ENCODE measurements at places on chromosomes 3 and 15.

DNA sequence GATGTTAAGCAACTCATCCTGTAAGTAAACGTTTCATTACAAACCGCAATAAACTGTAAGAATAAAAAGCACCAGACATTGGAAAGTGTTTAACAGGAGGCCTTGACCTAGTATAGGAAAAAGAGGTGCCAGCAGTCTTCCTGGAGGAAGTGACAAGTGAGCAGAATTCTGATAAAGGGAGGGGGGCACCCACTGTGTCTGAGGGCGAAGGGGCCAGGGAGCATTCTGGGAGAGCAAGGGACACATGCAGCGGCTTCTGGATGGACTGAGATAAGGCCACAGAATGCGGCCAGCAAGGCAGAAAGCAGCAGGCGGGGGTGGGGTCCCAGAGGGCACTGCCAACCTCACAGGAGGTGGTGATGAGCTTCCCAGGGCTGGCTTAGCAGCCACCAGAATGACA is 80.2 kb downstream of the MTHFS start:
- DNase-seq: no peak

- DNase-seq: peak; percentile 77
Measured at GRCh38 chr3:21979706-21980105, 228.7 kb upstream of the ZNF385D start.

DNA sequence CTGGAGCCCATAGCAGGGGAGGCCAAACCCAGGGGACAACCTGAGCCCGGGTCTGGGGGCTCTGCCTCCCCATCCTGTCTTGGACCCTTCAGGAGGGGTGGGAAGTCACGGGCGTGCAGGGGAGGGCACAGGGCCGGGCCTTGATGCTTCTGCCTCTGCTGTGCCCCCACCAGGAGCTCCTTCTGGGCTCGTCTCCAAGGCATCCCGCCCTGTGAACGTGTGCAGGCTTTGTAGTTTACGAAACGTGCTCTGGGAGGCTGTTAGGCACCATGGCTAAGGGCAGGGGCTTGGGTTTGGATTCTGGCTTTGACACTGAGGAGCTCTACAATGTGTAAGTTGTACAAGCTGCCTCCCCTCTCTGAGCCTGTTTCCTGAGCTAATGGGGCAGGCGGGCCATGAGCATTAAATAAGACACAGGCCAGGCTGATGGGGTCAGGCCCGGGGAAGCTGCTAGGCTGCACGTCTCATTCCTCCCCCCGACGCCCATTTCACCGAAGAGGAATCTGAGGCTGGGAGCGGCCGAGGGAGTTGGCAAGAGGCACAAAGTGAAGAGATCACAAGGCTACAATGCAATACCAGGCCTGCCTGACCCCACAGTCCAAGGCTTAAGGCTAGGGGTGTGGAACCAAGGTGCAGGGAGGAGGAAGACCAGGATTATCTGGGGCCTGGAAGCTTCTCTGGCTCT is 19.6 kb downstream of the PLXND1 start:
- no peak for DNase-seq

DNA sequence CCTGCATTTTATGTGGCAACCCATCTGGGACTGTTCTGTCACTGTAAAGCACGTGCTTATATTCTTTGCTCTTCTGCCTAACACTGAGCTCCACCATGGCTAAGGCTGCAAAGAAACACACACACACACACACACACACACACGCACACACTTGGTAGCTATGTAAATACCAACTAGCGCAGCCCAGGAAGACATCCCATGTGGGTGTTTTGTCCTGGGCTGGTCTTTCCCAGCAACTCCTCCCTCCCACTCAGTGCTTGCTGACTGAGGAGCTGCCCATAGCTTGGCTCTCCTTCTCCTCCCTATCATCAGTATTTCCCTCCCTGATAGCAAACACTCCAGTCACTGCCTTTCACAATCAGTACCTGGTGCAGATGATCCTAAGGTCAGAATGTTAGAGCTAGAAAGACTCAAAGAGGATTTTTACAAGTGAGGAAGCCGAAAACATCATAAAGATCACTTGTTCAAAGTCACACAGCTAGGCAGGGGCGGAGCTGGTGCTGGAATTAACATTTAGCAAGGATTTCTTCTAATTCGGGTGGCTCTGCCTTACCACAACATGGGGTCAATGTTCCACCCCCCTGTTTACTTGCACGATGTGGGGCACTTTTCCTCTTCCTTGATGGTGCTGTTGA is 377.1 kb upstream of the TBL1XR1 start:
- DNase-seq: peak; percentile 57

DNA sequence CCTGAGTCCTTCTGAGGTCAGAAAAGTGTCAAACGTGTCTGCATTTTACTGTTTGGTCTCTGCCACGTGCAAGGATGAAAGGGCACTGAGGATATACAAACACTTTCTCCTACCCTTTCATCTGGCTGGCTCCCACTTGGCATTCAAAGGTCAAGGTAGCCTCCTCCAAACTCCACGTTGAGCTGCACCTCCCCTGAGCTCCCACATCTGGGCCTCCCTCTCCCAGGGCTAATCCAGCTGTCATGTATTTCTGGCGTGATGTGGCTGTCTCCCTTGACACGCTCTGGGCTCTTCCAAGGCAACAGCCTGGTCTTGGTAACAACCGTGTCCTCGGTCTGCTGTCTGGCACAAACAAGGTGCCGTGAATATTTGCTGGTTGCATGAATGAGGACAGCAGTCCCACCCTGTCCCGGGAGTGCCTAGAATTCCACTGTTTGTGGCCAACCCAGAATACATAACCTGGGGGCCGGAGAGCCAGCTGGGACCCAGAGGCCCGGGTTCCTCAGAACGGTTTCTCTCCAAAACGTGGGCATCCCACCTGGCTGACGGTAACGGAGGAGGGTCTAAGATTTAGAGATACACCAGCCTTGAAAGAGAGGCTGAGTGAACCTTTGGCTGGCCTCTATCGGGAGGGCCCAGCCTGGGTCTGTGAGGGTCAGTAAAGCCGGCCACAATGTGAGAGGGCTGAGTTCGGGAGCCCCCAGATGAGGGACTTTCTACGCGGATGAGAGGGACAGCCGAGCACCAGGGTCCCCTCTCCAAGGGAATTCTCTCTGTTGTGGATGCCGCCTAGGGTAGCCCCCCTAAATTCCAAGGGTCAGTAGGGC is 767 bp downstream of the GLT8D1 start:
- DNase-seq: peak; percentile 45

GRCh38 chr15:45670511-45670910 is 35.7 kb downstream of the SQOR start:
- no peak for DNase-seq

GRCh38 chr3:68699541-68699940 is 232.8 kb downstream of the TAFA4 start:
- DNase-seq: no peak

DNA sequence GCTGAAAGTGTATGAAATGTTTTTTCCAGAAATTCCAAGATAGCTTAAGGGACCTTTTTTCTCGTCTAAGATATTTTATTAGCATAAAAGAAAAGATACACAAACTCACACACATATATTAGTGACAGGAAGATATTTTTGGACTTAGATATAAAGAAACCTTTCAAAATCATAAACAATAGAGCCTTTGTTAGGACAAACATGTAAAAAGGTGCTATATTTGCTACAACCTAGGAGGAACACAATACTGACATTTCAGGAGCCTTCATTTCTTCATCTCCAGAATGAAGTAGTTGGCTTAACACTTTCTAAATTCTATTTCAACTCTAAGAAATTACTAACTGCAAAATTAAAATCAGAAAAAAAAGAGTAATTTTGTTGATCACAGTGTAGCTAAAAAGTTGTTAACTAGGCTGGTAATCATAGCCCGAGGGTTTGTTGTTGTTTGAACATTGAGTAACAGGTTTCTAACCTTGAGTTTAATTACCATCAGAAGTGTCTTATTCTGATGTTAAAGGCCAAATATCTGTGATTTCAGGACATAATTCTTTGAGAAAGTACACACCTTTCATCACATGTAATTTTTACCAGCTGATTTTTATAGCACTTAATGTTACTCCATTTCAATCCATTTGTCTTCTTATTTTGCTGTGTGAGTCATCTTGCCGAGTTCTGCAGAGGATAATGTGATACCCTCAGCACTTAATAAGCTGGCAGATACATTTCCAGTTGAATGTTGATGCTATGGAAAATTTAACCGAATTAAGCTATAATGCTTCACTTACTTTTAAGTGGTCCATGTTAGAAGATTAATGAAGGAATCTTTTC is 97.3 kb downstream of the MBNL1 start:
- peak; percentile 62 for DNase-seq

DNA sequence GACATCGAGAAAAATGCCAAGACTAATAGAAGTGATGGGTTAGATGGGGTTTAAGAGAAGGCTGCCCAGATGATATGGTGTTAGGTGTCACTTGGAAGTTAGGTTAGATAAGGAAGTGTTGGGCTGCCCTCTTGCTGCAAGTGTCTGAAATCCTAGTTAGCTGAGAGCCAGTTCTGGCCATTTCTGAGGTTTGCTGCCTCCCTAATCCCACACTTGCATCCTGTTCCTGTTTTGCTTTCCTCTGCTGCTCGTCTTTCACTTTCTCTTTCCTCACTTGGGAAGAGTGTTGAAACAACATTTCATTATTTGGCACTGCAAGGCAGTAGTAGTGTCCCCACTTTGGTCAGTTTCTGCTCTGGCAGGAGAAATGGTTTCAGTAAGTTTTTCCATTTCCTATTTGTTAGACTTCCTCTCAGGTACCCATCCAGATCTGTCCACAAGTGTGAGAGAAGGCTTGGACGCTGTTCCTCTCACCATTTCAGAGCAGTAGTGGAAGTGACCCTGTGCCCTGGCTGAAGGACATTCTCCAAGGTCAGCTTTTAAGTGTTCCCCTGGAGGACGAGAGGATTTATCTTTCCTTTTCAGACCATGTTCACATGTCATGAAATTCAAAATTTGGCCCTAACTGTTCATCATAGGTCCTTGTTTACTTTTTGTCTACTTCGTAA is 93.3 kb downstream of the ADAMTSL3 start:
- DNase-seq: peak; percentile 74

- no peak for DNase-seq
Measured at GRCh38 chr3:119562307-119562961, 3.0 kb upstream of the CD80 start.

DNA sequence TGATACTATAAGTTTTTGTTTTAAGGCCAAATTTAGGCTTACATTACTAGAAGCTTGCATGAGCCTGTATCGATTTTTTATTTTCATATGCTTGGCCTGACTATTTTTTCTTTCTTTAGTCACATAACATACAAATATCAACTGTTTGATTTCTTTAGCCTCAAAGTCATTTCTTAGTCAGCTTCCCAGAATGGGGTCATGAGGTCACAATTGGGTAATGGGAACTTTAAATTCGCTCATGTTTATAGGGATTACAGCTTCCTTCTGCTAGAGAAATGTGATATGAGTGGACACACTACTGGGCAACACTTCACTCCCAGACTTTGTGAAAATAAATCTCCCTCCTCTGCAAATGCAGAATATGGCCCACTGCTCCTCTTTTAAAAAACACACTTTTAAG is 9.1 kb upstream of the TIPARP start:
- DNase-seq: peak; percentile 88

GRCh38 chr3:50205413-50206276 is 574 bp downstream of the SLC38A3 start:
- no peak for DNase-seq

GRCh38 chr15:58466566-58466965 is 34.8 kb downstream of the LIPC start:
- DNase-seq: no peak

DNA sequence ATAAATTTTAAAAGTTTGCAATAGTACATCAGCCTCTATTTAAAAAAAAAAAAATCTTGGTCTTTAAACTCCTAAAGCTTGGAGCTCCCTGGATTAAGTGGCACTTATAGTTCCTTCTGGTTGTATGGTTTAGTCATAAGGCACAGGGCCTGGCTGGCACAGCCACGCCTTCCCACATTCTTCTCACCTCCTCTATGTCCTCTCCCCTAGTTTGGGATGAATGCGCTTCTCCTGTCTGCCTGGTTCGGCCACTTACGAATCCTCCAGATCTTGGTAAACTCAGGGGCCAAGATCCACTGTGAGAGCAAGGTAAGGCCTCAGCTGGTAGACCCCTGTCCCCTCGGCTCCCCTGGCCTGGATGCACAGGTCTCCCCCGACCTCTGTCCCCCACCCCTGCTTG is 10.0 kb downstream of the ANKDD1A start:
- DNase-seq: no peak

DNA sequence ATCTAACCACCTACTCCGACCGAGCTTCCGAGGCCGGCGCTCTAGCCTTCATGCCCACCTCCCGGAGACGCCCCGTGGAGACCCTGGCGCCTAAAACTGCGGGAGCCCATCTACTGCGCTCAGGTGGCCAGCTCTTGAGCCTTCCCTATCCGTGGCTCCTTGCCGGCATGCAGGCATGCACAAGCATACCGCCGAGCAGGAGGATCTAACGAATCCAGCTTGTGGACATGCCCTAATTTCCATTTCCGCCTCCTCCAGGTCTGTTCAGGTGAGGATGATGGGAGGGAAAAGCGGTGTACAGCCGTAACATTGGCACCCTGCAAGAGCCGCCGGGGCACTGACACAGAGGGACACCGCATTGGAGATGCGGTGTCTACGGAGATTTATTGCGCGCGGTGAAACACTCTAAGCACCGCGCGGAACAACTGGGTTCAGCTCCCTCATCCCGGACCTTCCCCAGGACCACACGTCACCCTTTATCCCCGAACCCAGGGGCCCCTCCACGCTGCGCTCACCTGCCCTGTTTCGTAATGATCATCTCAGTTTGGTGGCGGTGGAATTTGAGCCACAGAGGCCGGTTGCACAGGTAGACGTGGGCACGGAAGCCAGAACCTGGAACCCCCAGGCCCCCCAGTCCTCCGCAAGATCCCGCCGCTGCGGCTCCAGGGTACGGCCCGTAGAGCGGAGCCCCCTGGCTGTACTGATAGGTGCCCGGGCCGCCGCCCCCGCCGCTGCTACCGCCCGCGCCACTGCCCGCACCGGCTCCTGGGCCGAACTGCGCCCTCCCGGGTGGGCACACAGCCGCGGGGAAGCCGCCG is 1.0 kb downstream of the EOMES start:
- DNase-seq: no peak

- DNase-seq: no peak
Measured at GRCh38 chr3:50293079-50293801, 1.0 kb upstream of the IFRD2 start.

- no peak for DNase-seq
Measured at GRCh38 chr3:98962951-98963350, 61.5 kb upstream of the DCBLD2 start.

DNA sequence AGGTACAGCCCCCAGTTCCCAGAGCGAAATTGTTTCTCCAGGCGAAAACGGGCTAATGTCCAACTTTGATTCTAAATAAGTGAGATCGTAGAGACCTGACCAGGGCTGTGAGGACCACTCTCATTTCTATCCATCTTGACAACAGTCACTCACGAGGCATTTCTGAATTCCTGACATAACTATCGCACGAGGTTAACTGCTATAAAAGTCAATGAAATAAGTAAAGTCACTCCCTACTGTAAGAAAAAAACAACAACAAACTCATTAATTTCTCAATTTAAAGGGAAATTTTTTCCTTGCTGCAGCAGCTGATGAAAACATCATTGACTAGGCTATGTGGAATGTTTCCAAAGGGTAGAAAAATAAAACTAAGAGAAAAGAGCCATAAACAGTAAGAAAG is 69.1 kb downstream of the GREM1 start:
- no peak for DNase-seq

GRCh38 chr3:63706321-63707085 is 54.0 kb downstream of the SNTN start:
- no peak for DNase-seq

All from LHCN-M2 (cell line).